IMR-90 (cell line): ENCODE measurements at places on chromosomes 2 and 18.

DNA sequence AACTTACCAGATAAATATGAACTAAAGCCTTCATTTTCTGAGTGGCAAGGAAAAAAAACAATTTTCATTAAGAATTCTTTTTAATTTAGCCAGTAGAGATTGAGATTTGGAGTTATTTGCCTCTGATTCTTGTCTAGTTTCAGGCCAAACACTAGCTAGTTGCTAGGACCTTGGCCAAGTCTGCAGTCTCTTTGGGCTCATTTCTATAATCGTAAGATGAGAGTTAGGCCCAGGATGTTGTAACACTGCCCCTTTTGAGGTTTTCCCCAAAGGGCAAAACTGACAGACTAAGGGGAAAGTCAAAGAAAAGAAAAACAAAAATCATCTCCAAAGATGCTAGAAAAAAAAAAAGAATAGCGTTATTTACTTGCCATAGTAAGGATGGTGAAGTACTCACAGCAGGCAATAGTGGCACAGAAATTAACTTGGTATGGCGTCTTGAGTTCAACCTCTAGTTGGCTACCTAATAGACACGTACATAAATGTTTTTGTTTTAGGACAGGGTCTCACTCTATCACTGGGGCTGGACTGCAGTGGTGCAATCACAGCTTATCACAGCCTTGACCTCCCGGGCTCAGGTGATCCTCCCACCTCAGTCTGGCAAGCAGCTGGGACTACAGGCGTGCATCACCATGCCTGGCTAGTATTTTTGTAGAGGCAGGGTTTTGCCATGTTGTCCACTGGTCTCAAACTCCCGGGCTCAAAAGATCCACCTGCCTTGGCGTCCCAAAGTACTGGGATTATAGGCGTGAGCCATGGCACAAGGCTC is 23.0 kb upstream of the ADAM17 start:
- DNase-seq = no peak

DNA sequence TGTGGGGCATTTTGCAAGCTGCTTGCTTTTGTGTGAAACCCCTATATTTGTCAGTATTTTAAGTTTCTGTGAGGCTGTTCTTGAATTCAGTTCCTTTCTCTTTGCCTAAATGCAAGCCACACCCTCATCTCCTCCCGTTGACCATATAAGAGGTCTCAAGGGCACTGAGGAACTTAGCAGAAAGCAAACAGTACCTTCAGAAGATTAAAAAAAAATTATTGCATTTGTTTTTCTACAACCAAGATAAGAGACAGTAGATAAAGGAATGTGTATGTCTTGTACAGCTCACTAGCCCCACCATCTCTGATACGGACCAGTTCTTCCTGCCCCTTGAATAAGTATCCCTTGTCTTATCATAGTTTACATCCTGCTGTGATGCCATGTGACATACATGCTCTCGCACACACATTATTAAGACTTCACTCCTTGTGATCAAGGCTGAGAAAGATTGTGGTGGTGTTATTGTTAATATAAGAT is 64.2 kb downstream of the NPAS2 start:
- DNase-seq = peak; percentile 42

DNA sequence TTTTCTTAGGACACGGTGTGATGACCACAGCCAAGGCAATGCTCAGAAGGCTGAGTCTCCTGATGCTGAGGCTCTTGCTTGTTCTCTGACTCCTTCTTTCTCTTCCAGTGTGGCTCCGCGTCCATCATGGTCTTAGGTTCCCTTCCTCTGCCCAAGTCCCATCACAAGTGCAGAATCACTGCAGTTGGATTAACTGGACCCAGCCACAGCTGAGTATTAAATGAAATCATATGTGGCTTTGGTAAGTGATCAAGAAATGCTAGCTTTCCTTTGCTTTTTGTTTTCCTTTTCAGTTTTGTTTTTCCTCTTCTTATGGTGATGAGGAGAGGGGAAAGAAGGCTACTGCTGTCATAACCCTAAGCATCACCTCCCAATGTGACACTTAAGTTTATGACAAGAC is 375.8 kb downstream of the INSIG2 start:
- no peak for DNase-seq

DNA sequence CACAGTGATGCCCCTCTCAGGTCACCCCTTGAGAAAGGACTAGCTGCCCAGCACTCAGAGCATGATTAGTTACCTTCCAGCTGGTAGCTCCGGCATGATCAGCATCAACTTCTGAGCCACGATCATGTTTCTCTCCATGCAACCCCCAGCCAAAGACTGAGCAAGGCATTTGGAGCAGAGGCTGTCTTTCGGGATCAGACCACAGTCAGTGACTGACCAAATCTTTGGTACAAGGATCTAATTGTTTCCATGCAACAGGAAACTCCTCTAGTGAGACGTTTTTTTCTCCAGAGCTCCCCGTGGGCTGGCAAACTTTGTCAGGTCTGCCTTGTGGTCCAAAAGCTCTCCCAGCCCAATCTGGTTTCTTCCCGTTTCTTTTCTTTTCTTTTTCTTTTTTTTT is 244.3 kb downstream of the METTL4 start:
- DNase-seq = no peak

- peak; percentile 79 for DNase-seq
Observed at GRCh38 chr2:60925994-60926740, 44.8 kb downstream of the REL start.

GRCh38 chr2:29224693-29225551 is 109.7 kb downstream of the CLIP4 start:
- DNase-seq = no peak

DNA sequence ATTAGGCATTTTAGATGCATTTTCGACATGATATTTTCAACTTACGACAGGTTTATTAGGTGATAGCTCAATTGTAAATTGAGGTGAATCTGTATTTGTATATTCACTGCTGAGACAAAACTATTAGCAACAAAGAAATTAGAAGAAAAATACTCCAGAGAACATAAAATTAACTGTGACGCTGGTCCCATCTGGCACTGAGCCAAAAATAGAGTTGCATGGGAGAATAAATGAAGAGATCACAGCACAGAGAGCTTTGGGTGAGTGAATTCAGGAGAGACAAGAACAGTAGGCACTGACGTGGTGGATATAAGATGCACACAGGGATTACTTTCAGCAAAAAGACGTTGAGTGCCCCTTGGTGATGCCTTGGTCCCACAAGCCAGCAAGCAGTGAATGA is 306.2 kb upstream of the RAB6C start:
- no peak for DNase-seq

- peak; percentile 79 for DNase-seq
Observed at GRCh38 chr18:7158216-7158615, 40.6 kb upstream of the LAMA1 start.

DNA sequence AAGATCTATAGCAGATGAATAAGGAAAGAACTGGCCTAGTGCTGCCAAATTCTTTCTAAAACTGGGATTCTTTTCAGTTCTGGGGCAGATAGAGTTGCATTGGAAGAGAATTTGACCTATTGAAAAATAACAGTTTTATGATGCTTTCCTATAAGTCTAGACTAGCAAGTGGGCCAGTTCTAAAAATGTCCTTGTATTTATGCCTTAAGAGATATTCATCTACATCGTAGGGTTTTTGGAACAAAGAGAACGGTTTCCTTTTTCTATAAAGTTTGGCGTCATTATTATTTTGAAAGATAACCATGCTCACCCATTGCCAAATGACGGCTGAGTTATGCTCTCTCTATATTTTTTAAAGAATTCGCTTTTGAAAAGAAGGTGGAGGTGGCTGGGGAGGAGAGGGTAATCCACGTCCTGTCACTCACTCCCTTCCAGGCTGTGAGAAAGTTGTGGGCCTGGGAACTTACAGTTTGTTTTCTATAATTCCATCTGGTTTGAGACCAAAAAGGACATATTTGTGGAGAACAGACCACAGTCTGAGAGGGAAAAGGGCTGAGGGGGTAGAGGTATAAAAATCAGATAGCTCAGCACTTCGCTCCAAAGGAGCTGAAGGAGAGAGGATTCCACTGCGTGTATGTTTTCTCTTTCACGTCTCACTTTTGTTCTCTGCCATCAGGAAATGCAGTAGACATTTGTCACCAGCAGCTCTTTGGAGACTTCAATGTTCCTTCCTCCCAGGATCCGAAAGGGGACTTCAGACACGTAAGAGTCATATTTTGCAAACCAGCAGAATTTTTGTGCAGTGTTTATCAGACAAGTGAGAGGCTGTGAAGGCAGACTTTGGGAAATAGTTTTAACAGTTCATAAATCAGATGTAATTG is 281.9 kb upstream of the FN1 start:
- no peak for DNase-seq
